ENCODE measurements at places on chromosomes 13 and 19. TPM values are rescaled to one million over a fixed set of nuclear protein-coding genes. Genes with fewer than 3 reads are reported as not detected.

The ELAVL3 gene
- total RNA-seq: not detected

The IGFL2 gene
- total RNA-seq: not detected

The POSTN gene
- total RNA-seq: 190 TPM

The ZNF211 gene
- total RNA-seq: 8.9 TPM

The ELANE gene
- not detected for total RNA-seq

The RNF17 gene
- total RNA-seq: 0.52 TPM

The LHFPL6 gene
- 214 TPM for total RNA-seq

The THSD8 gene
- total RNA-seq: not detected

The LILRB2 gene
- 10.2 TPM for total RNA-seq

The ZNF285 gene
- 0.84 TPM for total RNA-seq

The FUT6 gene
- total RNA-seq: not detected

The ZIC2 gene
- total RNA-seq: not detected

The CDC42EP5 gene
- 52.8 TPM for total RNA-seq

The KANK2 gene
- 379 TPM for total RNA-seq

The PPFIA3 gene
- total RNA-seq: 4.2 TPM

The C2CD4C gene
- total RNA-seq: 0.88 TPM

The MEIOSIN gene
- not detected for total RNA-seq

The DCLK1 gene
- 24.7 TPM for total RNA-seq

The ZNF28 gene
- 14.0 TPM for total RNA-seq

The GARIN5B gene
- total RNA-seq: not detected

The LILRB4 gene
- total RNA-seq: 15.1 TPM

The RDH8 gene
- total RNA-seq: not detected

The LACC1 gene
- 9.4 TPM for total RNA-seq

The SMAD9 gene
- total RNA-seq: 48.9 TPM

The ZNF525 gene
- total RNA-seq: 12.0 TPM

The CPB2 gene
- total RNA-seq: not detected

The TSHZ3 gene
- 16.4 TPM for total RNA-seq

The IGLON5 gene
- 0.26 TPM for total RNA-seq

The ERCC2 gene
- total RNA-seq: 14.9 TPM

The OR7D2 gene
- not detected for total RNA-seq

The FGF14 gene
- total RNA-seq: 4.6 TPM

The FUT3 gene
- not detected for total RNA-seq

The CGB7 gene
- total RNA-seq: not detected

The TICAM1 gene
- 18.5 TPM for total RNA-seq

The KASH5 gene
- not detected for total RNA-seq

The ZNF91 gene
- total RNA-seq: 63.6 TPM

The BAX gene
- 79.9 TPM for total RNA-seq

The ATP8A2 gene
- total RNA-seq: 0.24 TPM

The TMEM86B gene
- total RNA-seq: 2.0 TPM

The KRTDAP gene
- total RNA-seq: not detected

The VSTM2B gene
- not detected for total RNA-seq

The CEACAM4 gene
- total RNA-seq: 1.8 TPM

The PPM1N gene
- 2.5 TPM for total RNA-seq

The VSIG10L gene
- total RNA-seq: 1.7 TPM

The GNA15 gene
- 12.5 TPM for total RNA-seq

The SCEL gene
- total RNA-seq: not detected

The RBM42 gene
- total RNA-seq: 53.7 TPM

The SRRM5 gene
- 0.52 TPM for total RNA-seq

The MTMR6 gene
- 18.2 TPM for total RNA-seq

The SUCLA2 gene
- total RNA-seq: 36.3 TPM

The FXYD5 gene
- total RNA-seq: 126 TPM

The ZNF493 gene
- 34.6 TPM for total RNA-seq

The TNNI3 gene
- not detected for total RNA-seq

The PDX1 gene
- total RNA-seq: not detected

The CKM gene
- total RNA-seq: not detected

The ATP4A gene
- not detected for total RNA-seq

The CCL25 gene
- total RNA-seq: not detected

The ETV2 gene
- total RNA-seq: 0.62 TPM
